Activated CD4-positive, CD25-positive, alpha-beta regulatory T cell (primary cell): ENCODE measurements at places on chromosomes 12 and 14.

- no peak for DNase-seq
These were observed 49.6 kb downstream of the RFLNA start for GRCh38 chr12:124344526-124344925.

GRCh38 chr14:92531106-92531873 lies 17.7 kb downstream of the RIN3 start:
- no peak for DNase-seq

DNA sequence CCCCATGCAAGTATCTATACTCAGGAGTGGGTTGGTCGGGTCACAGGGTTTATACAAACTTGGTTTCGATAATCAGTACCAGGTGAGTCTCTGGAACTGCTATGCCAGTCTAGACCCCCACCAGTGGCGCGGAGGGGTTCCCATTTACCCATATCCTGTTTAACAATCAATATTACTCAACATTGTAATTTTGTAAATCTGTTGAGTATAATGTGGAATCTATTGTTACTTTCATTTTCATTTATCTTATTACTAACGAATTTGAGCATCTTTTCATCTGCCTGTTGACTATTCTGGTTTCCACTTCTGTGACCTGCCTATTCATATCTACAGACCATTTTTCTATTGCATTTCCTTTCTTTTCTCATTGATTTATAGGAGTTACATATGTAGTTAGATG lies 275.2 kb upstream of the CRY1 start:
- no peak for DNase-seq

DNA sequence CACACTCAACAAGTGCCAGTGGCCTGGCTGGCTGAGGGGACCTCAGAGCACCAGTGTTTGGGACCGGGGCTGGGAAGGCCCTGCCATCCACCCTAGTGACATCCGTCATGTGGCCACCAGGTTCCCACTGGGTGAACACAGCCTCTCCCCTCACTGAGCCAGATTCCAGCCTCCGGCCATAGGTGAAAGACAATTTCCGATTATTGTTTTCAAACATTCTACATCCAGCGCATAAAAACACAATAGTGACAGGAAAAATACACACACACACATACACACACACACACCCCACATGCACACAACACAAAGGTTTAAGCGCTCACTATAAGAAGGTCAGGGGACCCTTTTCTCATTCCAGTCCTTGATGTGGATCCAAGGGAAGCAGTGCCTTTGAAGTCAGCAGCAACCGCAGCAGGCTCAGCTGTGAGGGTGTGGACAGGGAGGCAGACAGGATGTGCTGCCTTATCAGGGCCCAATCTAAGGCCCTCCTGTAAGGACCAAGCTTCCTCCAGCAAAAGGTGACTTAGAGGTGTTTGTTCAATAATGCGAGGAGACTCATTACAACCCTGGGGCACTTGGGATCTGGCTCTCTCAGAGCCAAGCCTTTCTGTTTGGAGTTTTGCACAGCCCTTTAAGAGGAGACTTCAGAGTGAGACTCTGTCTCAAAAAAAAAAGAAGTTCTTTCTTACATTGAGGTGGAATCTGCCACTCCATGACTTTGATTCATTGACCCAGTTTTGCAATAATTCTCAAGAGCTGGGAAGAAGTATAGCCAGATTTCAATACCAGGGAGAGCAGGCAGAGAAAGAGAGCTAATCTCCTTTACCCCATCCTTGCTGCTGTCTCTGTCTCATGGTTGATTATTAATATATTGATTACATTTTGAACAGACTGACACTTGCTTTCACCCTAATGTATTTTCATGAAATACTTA lies 227.8 kb downstream of the ZFP36L1 start:
- no peak for DNase-seq

- no peak for DNase-seq
These were observed 94.1 kb downstream of the PHLDA1 start for GRCh38 chr12:75937486-75937885.

DNA sequence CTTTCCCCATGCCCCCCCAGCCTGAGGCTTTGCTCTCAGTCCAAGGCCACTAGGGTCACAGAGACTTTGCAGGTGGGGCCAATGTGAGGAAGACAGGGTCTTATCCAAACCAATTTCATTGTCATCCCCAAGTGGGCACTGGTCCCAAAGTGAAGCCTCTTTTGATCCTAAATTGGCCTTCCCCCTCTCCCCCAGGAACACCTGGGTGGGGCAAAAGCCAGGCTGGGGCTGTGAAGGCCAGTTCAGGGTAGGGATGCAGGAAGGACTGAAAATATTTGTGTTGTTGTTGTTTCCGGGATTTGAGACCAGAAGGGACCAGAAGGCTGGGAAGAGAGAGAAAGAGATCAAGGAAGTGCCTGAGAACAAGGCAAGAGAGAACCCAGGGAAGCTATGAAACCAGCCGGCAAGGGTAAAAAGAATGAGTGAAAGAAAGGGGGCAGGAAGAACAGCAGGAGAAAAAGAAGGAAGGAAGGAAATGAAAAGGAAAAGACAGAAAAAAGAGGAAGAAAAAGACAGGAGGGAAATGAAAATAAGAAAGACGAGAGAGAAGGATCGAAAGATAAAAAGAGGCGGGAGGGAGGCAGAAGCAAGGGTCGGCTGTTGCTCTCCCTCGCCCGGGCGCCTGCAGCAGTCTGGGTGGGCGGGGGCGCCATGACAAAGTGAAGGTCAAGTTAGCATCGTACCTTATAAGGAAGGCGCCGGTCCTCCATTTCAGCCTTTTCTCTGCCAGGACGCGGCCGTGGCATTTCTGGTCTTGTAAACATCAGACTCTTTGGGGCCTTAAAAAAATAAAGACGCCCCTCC lies 7.4 kb upstream of the HOXC11 start:
- no peak for DNase-seq

GRCh38 chr12:27968972-27969623 lies 3.4 kb downstream of the PTHLH start:
- DNase-seq, result no peak

DNA sequence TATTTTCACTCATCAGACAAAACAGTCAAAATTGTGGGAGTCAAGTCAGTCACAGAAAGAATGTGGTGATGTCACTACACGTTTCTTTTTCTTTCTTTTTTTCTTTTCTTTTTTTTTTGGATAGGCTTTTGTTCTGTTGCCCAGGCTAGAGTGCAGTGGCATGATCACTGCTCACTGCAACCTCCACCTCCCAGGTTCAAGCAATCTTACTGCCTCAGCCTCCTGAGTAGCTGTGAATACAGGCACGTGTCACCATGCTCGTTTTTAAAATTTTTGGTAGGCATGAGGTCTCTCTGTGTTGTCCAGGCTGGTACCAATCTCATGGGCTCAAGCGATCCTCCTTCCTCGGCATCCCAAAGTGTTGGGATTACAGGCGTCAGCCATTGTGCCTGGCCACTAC lies 2.3 kb downstream of the CLECL1 start:
- no peak for DNase-seq

DNA sequence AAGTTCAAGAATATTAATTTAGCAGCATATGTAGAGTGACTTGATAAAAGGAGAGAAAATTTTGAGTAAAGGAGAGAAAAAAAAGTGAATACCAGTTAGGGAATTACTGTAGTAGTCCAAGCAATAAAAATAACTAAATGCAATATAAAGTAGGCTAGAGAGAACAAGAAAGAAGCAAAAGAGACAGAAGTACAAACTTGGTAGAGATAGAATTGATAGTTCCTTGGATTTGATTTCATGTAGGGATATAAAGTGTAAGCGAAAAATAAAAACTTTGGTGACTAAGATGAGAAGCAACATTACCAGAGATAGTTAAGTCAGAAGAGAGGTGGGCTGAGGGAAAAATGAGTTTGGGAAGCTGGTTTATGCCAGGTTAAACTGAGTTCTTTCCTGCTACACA lies 252.4 kb downstream of the SEC23A start:
- DNase-seq, result no peak

GRCh38 chr12:123034022-123034541 lies 53.6 kb downstream of the ARL6IP4 start:
- DNase-seq, result no peak

- DNase-seq, result no peak
These were observed 10.2 kb upstream of the GOLGA5 start for GRCh38 chr14:92783813-92784431.

GRCh38 chr14:75699331-75699730 lies 38.3 kb downstream of the TTLL5 start:
- DNase-seq, result no peak

DNA sequence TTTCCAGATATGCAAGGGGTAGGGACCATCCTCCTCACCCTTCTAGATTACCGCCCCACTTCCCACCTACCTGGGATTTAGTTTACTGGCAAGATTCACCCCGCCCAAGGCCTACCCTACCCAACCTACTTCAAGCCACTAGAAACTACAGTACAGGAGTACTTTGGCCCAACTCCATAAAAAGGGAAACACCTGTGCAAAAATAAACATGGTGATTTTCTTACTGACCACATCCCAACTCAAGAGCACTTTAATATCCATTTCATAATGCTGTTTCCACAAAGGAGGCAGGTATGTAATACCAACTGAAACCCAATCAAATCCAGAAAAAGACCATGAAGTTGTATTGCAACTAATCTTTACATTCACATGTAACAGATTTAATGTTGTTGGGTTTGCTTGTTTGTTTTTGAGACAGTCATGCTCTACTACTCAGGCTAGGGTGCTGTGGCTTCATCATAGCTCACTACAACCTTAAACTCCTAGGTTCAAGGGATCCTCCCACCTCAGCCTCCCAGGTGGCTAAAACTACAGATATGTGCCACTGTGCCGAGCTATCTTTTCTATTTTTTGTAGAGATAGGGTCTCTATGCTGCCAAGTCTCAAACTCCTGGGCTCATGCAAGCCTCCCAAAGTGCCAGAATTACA lies 41.7 kb upstream of the RAP1B start:
- DNase-seq, result no peak

- no peak for DNase-seq
These were observed 30.7 kb downstream of the PXN start for GRCh38 chr12:120234643-120235368.

- no peak for DNase-seq
These were observed 21.3 kb upstream of the CD27 start for GRCh38 chr12:6423267-6424007.

DNA sequence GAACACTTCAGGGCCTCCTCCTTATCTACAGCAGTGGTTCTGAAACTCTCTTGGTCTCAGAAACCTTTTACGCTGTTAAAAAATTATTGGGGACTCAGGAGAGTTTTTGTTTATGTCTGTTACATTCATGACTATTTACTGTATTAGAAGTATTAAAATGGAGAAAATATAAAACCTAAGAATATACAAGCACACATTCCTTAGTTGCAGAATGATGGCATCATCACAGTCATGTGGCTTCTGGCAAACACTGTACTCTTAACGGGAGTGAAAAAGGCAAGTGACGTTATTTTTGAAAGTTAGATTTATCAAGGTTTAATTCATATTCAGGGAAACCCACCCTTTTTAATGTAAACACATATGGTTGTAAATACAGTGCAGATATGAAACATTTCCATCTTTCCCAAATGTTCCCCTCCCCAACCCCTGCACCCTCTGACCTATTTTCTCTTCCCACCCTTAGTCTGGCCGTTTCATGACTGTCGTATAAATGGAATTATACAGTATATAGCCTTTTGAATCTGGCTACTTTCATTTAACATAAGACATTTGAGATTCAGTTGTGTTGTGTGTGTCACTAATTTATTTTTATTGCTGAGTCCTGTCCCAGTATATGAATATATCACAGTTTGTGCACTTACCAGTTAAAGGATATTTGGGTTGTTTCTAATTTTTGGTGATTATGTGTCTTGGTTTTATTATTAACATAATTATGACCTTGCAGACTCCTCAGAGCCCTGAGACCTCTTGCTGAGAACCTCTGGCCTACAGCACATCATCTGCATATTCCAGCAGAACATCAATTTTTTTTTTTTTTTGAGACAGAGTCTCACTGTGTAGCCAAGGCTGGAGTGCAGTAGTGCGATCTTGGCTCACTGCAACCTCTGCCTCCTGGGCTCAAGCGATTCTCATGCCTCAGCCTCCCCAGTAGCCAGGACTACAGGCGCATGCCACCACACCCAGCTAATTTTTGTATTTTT lies 457.0 kb downstream of the PCNX1 start:
- no peak for DNase-seq

- DNase-seq, result no peak
These were observed 97.0 kb downstream of the SCARB1 start for GRCh38 chr12:124766727-124767065.

DNA sequence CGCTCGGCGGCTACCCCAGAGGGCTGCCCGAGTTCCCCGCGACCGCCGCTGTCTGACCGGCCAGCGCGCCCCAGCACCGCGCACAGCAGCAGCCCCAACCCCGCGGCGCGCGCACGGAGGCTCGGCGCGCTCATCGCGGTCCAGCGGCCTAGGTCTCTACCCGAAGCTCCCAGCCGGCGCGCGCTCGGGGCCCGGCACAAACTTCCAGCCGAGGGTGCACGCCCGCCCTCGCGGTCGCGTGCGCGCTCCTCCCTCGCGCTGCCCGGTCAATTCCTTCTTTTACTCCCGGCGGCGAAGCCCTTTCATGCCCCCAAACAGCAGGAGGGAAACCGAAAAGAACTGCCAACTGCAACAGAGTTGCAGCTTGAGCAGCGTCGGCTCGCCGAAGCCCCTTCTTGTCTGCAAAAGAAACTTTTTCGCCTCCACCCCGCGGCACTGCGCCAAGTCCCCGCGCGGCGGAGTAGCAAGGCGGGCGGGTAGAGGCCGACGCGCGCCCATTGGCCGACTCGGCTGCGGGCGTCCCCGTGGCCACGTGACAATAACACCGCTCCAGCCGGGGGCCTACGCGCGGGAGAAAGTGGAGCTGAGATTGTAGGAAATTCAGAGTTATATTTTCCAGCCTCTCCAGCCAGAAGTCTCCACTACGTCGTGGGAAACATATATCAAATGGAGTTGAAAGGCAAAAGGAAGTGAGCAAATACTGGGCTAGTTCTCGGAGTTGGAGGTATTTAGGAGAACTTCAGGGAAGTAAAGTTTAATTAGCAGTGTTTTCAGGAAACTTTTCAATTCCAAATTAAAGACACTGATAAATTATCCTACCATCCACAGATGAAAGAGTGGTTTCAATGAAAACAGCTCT lies at the start of gene LRIG3:
TSS of gene LRIG3 (minus strand) at position 403 of the 859 bp plus-strand sequence. CDS start at position 134, 269 bp downstream.
- no peak for DNase-seq

DNA sequence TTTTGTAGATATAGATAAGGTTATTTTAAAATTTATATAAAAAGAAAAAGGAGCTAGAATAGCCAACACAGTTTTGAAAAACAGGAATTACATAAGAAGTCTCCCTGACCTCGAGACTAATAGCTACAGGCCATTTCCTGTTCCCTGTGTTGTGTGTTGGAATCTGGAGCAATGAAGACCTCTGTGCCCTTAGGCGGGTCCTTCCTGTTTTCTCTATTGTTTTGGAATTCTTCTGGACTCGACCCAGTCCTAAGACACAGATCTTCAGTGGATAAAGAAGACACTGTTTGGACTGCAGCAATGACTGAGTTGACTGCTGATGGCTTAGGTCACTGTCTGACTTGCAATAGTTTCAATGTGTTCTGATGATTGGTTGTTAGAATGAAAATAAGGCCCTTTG lies 26.2 kb downstream of the SNRPF start:
- DNase-seq, result no peak

- no peak for DNase-seq
These were observed 131.2 kb upstream of the FOXG1 start for GRCh38 chr14:28635387-28635786.

- no peak for DNase-seq
These were observed 12.4 kb downstream of the FBRSL1 start for GRCh38 chr12:132502149-132502881.
